ENCODE measurements at places on chromosomes 16 and 17.

DNA sequence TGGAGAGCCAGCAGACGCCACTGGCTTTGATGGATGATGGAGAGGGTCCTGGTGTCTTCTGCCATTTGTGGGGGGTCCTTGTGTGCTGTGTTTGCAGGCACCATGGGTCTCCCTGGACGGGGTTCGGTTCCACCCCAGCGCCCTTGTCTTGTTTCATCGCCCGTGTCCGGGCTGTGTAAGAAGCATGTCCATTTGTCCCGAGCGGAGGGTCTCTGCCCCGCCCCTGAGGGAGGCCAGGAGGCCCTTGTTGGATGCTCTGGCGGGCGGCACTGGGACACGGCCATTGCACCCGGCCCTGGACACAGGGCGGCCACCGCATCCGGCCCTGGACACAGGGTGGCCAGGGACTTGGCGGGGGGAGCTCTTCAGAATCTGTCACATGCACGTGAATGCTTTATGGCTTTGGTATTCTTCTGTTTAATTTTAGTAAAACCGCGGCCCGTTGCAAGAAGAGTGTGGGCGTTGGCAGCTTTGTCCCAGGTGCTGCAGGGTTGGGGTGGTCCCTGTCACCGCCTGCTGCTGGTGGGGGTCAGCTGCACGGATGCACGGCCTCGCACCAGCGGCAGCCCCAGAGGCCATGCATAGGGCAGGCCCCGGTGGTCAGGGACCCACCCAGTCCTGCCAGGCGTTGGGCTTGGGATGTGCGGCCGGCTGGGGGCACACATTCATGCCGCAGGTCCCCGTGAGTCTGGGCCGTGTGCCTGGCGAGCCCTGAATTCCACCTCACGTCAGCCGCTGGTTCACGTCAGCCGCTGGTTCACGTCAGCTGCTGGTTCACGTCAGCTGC, 21.0 kb upstream of the ZNF750 start:
- DNase-seq: no peak

- DNase-seq: no peak
Measured at GRCh38 chr17:44543213-44543904, 13.9 kb upstream of the FZD2 start.

GRCh38 chr16:67055712-67056487, 27.0 kb downstream of the CBFB start:
- DNase-seq: no peak

GRCh38 chr17:81483085-81483861, 29.3 kb downstream of the ACTG1 start:
- no peak for DNase-seq

- no peak for DNase-seq
Measured at GRCh38 chr16:30870904-30871303, 23.0 kb downstream of the BCL7C start.

DNA sequence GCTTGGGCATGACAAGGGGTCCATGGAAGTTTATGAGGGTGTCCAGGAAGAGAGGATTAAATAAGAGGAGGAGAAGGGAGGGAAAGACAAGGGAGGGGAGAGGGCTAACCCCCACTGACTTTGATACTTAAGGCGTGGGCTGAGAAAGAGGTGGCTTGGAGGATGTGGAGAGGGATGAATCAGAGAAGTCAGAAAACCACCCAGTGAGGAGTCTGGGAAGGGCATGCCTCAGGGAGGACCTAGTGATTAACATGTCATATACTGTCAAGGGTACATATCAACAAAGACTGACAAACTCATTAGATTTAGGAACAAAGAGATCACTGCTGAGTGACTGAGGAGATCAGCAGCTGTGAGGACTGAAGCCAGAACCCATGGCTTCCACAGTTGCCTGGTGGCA, 145.4 kb downstream of the IRX5 start:
- no peak for DNase-seq

GRCh38 chr17:4744999-4745969, 5.6 kb upstream of the CXCL16 start:
- DNase-seq: no peak

- no peak for DNase-seq
Measured at GRCh38 chr16:59463776-59464175, 729.7 kb upstream of the GOT2 start.

GRCh38 chr16:78705694-78706093, 606.2 kb downstream of the WWOX start:
- DNase-seq: peak; percentile 61

DNA sequence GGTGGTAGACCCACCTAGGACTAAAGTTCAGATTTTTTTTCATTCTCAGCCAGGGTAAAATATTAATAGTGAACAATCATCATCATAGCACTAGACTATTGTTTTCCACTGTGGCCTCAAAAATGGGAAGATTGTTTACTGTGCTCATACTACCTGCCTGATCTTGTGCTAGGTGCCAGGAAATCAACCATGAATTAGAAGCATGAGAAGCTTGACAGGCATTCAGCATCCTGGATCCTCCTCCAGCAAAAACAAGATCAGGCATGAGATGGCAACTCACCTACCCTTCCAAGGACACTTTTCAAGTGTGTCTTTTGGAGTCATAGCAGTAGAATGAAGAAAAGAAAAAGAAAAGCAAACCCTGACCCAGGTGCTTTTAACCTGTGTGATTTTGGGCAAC, 174.2 kb downstream of the CYLD start:
- no peak for DNase-seq

- DNase-seq: no peak
Measured at GRCh38 chr16:73066331-73066926, 18.5 kb upstream of the ZFHX3 start.

DNA sequence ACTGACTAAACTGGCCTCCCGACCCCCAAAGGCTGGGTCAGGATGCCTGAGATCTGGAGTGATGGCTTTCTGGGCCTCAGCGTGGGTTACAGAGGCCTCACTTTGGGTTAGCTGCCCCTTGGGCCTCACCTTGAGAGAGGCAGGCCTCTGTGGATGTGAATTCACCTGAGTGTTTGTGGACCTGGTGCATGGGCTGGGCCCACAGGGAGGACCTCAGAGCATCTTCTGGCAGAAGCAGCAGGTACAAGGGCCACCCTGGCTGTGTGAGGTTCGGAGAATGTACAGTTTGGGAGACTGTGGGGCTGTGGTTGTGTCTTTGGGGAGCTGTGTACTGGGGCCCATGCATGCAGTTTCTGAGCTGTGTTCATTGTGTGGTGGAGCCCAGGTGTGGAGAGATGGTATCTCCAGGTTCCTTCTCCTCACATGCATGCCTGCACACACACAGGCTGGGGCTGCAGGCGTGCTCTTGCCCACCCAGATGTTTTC, 18.3 kb downstream of the RARA start:
- no peak for DNase-seq

DNA sequence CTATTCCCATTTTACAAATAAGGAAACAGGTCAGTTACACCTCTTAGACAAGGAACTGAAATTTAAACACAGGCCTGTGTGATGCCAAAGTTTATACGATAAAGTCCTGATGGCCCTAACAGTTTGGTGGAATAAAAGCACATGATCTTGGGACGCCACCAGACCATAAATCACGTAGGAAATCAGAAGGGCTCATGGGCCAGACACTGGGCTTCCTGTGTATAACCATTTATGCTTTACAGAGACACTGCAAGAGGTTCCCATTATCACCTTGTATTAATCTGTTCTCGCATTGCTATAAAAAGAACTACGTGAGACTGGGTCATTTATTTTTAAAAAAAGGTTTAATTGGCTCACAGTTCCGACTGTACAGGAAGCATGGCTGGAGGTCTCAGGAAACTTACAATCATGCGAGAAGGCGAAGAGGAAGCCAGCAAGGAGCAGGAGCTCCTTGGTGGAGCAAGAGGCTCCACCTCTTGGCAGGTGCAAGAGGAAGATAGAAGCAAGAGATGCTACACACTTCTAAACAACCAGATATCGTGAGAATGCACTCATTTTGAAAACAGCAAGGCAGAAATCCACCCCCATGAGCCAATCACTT, 124.0 kb upstream of the MON1B start:
- DNase-seq: no peak

DNA sequence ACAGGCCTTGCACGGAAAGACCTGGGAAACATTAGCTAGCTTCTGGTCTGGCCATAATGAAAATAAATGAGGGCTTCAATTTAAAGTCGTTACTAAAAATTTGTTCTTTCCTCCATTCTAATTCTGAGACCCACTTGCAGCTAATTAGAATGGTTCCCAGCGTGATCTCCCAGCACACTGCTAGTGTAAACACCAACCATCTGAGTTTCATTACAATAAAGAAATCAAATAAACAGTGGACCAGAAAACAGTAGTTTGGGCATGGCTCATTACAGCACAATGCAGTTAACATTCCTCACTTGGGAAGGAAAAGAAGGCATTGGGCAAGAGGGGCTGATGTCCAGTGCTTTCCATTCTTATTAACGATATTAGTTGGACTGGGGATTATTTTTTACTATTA, 410.9 kb upstream of the SOX9 start:
- no peak for DNase-seq

DNA sequence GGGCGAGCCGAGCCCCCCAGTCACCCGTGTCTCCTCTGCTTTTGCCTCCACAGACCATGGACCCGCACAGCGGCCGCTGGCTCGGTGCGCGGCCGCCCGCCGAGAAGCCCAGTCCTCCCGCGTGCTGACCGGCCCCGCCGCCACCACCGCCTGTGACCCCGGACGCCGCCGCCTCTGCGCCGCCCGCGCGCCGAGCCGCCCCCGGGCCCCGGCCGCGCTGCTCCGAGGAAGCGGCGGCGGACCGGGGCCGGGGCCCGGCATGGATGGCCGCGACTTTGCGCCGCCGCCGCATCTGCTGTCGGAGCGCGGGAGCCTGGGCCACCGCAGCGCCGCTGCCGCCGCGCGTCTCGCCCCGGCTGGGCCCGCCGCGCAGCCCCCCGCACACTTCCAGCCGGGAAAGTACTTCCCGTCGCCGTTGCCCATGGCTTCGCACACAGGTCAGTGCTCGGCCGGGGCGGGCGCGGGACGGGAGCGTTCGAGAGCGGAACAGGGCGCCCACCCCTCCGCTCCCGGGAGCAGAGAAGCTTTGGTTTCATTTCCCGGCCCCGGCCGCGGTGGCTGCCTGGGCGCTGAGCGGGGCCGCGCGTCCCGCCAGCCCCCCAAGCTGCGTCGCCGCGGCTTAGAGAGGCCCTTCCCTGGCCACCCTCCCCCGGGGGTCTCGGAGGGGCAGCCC, 4.4 kb downstream of the BAHCC1 start:
- no peak for DNase-seq

- peak; percentile 7 for DNase-seq
Measured at GRCh38 chr16:66874079-66874775, 6.1 kb upstream of the PDP2 start.

DNA sequence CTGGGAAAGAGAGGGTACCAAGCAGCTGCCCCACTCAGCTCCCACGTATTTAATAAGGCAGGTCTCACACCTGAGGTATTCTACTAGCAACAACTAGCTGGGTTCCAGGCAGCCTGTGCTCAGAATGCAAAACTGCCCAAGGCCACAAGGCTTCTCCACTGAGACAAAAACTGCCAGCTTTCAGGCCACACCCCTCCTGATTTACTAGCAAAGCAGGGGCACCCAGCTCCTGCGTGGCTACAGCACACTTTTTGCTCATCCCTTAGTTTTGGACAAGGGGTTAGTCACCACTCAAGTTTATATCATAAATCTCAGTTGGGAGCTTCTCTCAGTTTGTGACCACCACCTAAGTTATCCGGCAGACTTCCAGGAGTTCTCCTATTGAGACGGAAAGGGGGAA, 494.6 kb downstream of the CDH11 start:
- no peak for DNase-seq

DNA sequence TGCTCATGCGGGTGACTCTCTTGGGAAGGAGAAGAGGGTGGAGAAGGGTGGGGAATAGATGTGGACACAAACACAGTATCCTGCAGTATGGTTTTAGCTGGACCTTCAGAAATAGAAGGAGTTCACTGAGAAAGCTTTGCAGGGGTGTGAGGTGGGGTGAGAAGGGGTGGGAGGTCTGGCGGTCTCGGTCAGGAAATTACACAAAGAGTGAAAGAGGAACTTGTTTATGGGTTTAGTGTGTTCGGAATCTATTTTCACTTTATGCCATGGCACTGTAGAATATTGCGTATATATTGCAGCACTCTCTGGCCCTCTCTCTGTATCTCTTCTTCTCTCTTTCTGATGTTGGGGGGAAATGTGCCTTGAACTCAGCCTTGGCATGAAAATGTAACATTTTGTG, 148.2 kb upstream of the GOT2 start:
- no peak for DNase-seq

DNA sequence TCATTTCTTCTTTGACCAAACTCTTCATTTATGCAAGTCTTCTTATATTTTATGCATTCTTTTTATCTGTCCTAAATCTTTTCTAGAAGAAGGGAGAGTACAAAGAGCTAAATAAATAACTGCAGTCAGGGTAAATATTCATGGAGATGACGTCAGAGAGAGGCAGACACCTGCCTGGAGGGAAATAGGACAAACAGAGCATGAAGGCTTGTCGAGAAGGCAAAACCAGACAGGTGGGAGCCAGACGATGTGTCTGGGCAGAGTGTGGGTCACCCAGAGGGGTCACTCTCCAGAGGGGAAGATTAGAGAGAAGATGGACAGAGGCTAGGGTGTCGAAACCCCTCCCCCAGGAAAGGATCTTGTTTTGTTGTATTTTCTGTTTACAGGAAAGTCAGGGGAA, 78.3 kb upstream of the RPL38 start:
- no peak for DNase-seq

DNA sequence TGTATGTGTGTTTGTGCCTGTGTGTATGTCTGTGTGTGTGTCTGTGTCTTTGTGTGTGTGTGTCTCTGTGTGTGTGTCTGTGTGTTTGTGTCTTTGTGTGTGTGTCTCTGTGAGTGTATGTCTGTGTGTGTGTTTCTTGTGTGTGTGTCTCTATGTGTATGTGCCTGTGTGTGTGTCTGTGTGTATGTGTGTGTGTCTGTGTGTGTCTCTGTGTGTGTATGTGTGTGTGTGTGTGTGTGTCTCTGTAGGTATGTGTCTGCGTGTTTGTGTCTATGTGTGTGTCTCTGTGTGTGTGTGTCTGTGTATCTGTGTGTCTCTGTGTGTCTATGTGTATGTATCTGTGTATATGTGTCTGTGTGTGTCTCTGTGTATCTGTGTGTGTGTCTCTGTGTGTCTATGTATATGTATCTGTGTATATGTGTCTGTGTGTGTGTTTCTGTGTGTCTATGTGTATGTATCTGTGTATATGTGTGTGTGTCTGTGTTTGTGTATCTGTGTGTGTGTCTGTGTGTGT, 70.2 kb downstream of the USP43 start:
- DNase-seq: no peak

- no peak for DNase-seq
Measured at GRCh38 chr17:17070931-17071330, 28.7 kb downstream of the MPRIP start.

- DNase-seq: no peak
Measured at GRCh38 chr16:19102187-19102872, 11.4 kb upstream of the ITPRIPL2 start.

GRCh38 chr16:80792031-80792430, 12.4 kb downstream of the CDYL2 start:
- no peak for DNase-seq

- DNase-seq: peak; percentile 39
Measured at GRCh38 chr17:50565402-50566350, 5.2 kb downstream of the CACNA1G start.

Data from CD4-positive, alpha-beta T cell treated with Interleukin-10 for 1 hour (primary cell).